ENCODE measurements at places on chromosomes 2 and 18.

DNA sequence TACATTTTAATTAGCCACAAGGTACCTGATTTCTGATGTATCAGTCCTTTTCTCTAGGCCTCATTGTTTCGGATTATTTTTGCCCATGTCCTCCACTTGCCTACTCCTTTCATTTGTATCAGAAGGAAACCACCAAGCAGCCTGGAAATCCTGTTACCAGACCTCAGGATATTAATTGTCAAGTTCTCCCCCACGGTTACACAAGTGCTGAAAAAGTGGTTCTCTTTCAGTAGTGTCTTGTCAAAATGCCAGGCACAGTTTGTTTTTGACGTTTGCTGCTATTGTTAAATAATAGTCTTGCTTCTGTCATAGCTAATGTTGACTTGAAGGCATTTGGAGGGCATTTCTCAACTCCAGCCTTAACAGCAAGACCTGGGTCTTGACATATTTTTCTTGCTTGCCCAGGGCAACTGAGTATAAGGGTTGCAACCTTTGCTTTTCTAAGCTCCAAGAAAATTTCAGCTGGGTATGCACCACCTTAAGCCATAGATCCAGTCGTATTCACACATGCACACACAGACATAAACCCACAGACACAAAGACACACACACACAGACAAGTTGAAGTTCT, 31.0 kb downstream of the INSIG2 start:
- peaks cover 7% of the 10 kb centered on the region for H3K36me3 ChIP-seq
- H3K27ac ChIP-seq = no peak overlapping the region
- no peak for DNase-seq
- peaks cover 21% of the 10 kb centered on the region for H3K4me1 ChIP-seq
- H3K4me3 ChIP-seq = no peak overlapping the region

DNA sequence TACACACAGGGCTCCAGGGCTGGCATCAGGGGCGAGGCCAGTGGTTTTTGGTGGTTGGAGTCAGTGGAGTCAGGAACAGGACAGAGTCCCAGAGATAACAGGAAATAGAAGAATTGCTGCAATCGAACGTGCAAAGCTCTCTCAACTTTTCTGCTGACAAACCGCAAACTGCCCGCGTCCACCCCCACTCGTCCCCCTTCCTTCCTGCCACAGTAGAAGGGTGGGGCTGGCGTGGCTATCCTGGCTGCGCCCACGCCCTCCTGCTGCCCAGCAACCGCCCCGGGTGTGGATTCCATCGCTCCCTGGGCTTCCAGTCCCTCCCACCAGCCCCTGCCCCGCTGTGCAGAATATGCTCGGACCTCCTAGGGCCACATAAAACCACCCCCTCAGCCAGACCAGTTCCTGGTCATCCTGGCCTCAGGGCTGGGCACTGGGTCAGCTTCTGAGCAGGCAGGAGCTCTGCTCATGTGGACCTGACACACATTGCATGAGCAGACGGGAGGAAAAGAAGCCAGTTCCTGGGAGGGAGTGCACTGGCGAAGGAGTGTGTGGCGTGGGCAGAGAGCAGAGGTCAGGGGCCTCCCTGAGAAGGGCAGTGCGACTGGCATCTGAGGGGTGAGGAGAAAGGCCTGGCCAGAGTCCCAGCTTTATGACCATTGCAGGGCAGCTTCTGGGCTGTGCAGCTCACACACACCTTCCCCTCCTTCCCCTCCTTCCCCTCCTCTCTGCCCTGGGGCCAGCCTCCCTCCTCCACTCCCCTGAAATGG, 85.4 kb upstream of the ATG16L1 start:
- no peak overlapping the region for H3K4me3 ChIP-seq
- no peaks in the 10 kb centered on the region for H3K4me1 ChIP-seq
- no peaks in the 10 kb centered on the region for H3K36me3 ChIP-seq
- DNase-seq = peak; percentile 73

DNA sequence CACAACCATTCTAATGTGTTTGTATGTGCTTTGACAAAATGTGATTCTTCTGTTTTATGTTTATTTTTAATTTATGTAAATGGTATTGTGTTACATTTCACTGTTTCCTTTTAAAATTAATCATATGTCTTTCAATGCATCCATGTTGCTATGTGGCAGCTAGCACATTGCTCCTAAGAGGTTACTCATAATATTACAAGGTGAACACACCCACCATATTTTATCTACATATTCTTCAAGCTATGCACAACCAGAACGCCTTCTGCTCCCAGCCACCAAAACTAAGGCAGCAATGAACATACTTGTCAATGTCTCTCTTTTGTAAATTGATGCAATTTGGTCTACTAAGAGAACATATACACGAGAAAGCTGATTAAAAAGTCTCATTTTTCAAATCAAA, 160.6 kb upstream of the OSR1 start:
- H3K27me3 ChIP-seq = no peaks in the 10 kb centered on the region

- H3K27ac ChIP-seq = no peak overlapping the region
- peaks cover 2% of the 10 kb centered on the region for H3K27me3 ChIP-seq
- H3K4me3 ChIP-seq = no peak overlapping the region
- no peaks in the 10 kb centered on the region for H3K4me1 ChIP-seq
Measured at GRCh38 chr2:113251118-113251517, 27.6 kb downstream of the PAX8 start.

DNA sequence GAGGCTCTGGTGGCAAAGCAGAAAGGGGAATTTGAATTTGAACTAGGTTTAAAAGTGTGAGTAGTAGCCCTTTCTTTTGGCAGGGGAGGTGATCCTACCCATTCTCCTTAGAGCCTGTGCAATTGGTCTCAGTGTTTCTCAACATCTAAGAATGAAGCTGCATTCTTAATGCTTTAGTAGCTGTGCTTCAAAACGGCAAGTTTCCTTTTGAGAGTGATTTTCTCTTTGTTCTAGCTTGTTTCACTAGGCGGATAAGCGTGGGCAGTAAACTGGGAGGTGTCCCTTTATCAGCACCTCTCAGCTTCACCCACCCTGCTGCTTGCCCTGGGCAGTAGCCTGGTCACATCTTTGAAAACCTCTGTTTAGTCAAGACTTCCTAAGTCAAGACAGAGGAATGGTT, 6.7 kb downstream of the CRIM1 start:
- no peak overlapping the region for H3K4me3 ChIP-seq
- H3K27me3 ChIP-seq = no peaks in the 10 kb centered on the region

DNA sequence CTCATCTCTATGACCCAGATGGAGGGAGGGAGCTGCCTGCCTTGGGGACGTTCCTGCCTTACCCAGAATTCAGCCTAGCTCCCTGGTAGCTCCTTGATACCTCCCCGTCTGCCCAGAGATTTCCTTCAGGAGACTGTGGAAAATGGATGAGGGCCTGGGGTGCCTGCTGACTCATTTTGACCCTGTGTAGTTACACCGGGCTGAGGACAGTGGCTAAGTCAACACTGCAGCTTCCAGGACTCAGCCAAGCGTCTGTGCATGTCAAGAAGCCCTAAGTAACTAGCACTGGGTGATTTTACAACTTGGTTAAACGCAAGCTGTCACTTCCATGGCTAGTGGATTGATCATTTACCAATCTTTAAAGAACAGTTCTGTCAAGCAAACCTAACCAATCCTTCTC, 23.3 kb upstream of the EPAS1 start:
- DNase-seq = no peak
- H3K27ac ChIP-seq = no peak overlapping the region
- H3K4me1 ChIP-seq = peaks cover 7% of the 10 kb centered on the region
- no peaks in the 10 kb centered on the region for H3K36me3 ChIP-seq
- no peak overlapping the region for H3K4me3 ChIP-seq

GRCh38 chr2:101004620-101005325, 2.7 kb downstream of the RPL31 start:
- H3K27me3 ChIP-seq = no peaks in the 10 kb centered on the region
- H3K4me1 ChIP-seq = peaks cover 10% of the 10 kb centered on the region
- H3K36me3 ChIP-seq = peaks cover 41% of the 10 kb centered on the region
- DNase-seq = no peak
- H3K27ac ChIP-seq = no peak overlapping the region

- peak overlapping the region; percentile 86 for H3K4me3 ChIP-seq
- H3K4me1 ChIP-seq = no peaks in the 10 kb centered on the region
- H3K27ac ChIP-seq = peak overlapping the region; percentile 99
- no peak for DNase-seq
- H3K36me3 ChIP-seq = no peaks in the 10 kb centered on the region
Measured at GRCh38 chr2:47346-47725, 1.0 kb upstream of the FAM110C start.

DNA sequence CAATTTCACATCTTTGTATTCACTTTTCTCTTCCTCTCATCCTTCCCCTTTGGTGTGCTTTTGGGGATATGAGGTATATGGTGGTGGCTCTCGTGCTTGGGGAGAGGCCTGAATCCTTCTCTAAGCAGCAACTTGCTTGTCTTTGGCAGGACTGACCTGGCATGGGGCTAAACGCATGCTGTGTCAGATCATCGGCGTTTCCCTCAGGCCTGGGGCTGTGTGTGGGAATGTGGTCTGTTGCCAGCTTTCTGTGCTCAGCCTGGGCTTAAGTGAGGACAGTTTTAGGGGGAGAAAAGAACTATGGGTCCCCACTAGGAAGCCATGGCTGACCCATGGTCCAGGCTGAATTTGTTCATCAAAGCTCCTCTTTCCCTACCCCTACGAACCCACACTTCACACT, 60.7 kb downstream of the TET3 start:
- DNase-seq = no peak
- no peak overlapping the region for H3K4me3 ChIP-seq
- no peak overlapping the region for H3K27ac ChIP-seq

DNA sequence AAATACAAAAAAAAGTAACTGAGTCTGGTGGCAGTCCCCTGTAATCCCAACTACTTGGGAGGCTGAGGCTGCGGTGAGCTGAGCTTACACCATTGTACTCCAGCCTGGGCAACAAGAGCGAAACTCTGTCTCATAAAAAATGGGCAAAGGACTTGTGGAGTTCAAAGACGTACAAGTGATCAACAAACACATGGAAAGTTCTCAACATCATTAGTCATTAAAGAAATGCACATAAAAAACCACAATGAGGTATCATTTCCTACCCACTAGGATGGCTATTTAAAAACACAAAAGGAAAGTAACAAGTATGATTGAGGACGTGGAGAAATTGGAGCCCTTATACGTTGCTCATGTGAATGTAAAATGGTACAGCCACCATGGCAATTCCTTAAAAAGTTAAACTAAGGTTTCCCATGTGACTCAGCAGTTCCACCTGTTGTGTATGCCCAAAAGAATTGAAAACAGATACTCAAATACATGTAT, 52.3 kb downstream of the RAB10 start:
- peaks cover 5% of the 10 kb centered on the region for H3K36me3 ChIP-seq
- no peak for DNase-seq

DNA sequence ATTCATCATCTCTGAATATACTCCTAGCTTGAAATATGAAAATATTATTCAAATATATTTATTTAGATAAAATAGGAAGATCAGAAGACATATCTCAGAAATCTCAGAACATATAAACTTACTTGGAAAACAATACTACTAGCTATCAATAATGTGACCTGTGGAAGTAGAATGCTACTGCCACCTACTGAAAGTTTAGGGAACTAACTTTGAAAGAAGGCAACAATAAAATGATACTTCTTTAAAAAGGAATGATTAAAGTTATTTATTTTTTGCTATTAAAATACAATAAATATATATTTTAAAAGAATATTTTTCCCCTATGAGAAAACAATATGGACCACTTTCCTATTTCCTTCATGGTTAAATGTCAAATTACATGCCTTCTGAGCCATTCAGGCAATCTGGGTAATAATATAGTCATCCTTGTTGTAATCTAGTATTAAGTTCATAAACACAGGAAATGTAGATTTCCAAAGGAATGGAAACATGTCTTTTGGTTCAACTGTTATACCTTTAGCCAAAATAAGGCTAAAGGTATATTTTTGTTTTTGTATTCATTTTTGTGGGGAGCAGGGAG, 26.0 kb downstream of the ACADL start:
- no peaks in the 10 kb centered on the region for H3K27me3 ChIP-seq
- no peaks in the 10 kb centered on the region for H3K36me3 ChIP-seq
- H3K27ac ChIP-seq = no peak overlapping the region
- H3K4me1 ChIP-seq = no peaks in the 10 kb centered on the region

DNA sequence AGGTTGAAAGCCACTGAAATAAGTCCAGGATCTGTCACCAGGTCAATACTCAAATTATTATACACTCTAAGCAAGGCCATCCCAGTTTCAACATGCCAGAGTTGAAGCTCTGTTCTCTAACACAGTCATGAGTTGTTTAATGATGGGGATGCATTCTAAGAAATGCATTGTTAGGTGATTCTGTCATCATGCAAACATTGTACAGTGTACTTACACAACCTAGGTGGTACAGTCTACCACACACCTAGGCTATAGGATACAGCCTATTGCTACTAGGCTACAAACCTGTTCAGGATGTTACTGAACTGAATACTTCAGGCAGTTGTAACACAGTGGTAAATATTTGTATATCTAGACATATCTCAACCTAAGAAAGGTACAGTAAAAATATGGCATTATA, 162.2 kb downstream of the BAZ2B start:
- no peak overlapping the region for H3K4me3 ChIP-seq
- no peaks in the 10 kb centered on the region for H3K36me3 ChIP-seq
- H3K27me3 ChIP-seq = no peaks in the 10 kb centered on the region

GRCh38 chr2:234496055-234496834, 636 bp downstream of the ARL4C start:
- peak overlapping the region; percentile 84 for H3K27ac ChIP-seq
- no peak for DNase-seq
- H3K27me3 ChIP-seq = peaks cover 3% of the 10 kb centered on the region
- H3K36me3 ChIP-seq = no peaks in the 10 kb centered on the region
- peaks cover 13% of the 10 kb centered on the region for H3K4me1 ChIP-seq
- H3K4me3 ChIP-seq = peak overlapping the region; percentile 62

GRCh38 chr2:101947374-101947773, 44.4 kb upstream of the IL1R2 start:
- no peak overlapping the region for H3K4me3 ChIP-seq
- H3K27ac ChIP-seq = no peak overlapping the region
- DNase-seq = no peak
- no peaks in the 10 kb centered on the region for H3K36me3 ChIP-seq

GRCh38 chr2:85238607-85239006, 89.2 kb downstream of the TGOLN2 start:
- H3K4me3 ChIP-seq = no peak overlapping the region
- no peak overlapping the region for H3K27ac ChIP-seq
- H3K36me3 ChIP-seq = no peaks in the 10 kb centered on the region
- no peaks in the 10 kb centered on the region for H3K27me3 ChIP-seq

- H3K27ac ChIP-seq = peak overlapping the region; percentile 36
- no peak overlapping the region for H3K4me3 ChIP-seq
- H3K27me3 ChIP-seq = no peaks in the 10 kb centered on the region
- H3K4me1 ChIP-seq = peaks cover 59% of the 10 kb centered on the region
Measured at GRCh38 chr2:69200107-69200520, 186.9 kb downstream of the GFPT1 start.

- no peak for DNase-seq
- H3K27me3 ChIP-seq = no peaks in the 10 kb centered on the region
- no peak overlapping the region for H3K27ac ChIP-seq
Measured at GRCh38 chr2:186060744-186061440, 322.3 kb downstream of the FSIP2 start.

- H3K4me3 ChIP-seq = no peak overlapping the region
- H3K36me3 ChIP-seq = no peaks in the 10 kb centered on the region
- H3K27ac ChIP-seq = no peak overlapping the region
- H3K27me3 ChIP-seq = no peaks in the 10 kb centered on the region
Measured at GRCh38 chr2:40591774-40592173, 139.9 kb upstream of the SLC8A1 start.

Measured in tibial artery (tissue), 4 donors.